ENCODE measurements at places on chromosomes 4 and X.

DNA sequence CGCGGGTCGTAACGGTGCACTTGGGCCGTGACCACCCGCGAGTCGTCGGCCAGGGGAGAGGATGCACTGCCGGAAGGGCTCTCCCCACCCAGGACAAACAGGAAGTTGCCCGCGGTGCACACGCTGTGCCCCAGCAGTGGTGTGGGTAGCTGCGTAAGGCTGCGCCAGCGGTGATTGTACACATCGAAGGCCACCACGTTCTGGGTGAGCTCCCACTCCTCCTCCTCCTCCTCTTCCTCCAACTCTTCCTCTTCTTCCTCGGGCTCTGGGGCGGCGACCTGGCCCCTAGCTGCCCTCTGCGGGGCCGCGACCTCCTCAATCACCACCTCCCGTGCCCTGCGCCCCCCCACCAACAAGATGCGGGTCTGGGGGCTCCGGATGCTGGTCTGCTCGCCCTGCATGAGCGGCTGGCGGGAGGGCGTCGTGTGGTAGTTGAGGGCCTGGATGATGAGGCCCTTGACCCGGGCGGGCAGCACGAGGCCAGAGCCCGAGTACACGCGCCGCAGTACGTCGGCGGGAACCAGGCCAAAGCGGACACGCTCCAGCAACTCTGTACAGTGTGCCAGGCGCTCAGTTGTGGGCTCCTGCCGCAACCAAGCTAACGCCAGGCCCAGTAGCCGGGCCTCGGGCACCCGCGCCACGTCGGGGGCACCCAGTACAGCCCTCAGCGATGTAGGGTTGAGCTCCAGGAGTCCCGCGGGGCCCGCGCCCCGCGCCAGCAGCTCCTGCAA lies 1.4 kb downstream of the KLHL34 start:
- DNase-seq: no peak

DNA sequence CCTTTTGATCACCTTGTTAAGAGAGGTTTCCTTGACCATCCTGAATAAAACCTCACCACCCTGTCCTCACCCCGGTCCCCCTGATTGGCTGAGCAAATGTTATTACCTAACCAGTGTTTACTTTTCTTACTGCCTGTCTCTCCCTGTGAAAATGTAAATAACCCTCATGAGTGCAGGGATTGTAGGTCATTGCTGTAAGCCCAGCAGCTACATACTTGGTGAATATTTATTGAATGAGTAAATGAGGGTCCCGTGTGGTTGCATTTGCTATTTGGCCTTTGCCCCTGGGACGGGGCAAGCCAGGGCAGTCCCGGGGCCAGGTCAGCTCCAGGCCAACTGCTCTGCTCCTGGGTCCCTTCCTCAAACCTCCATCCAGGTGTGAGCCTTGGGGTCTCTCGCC lies 55.5 kb upstream of the CLCN4 start:
- DNase-seq: no peak

DNA sequence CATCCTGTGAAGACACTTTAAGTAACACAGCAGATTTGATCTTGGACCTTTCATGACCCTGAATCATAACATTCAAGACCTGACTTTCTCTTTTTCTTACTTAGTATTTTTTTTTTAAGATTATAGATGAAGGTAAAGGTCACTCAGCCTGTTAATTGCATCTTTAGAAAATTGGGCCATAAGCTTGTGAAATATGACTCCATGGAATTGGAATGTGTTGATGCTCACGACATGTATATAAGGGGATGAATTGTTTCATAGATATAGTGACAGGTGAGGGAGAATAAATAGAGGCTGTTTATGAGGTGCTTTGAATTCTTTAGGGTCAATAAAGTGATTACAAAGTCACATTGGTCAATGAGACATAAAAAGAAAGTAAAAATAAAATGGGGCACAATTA lies 27.7 kb upstream of the HS3ST1 start:
- DNase-seq: no peak

GRCh38 chr4:17322514-17322913 lies 189.4 kb downstream of the QDPR start:
- DNase-seq: no peak

GRCh38 chr4:77146186-77147078 lies 10.6 kb upstream of the CCNG2 start:
- DNase-seq: no peak

- DNase-seq: no peak
Observed at GRCh38 chr4:20126906-20127305, 124.8 kb upstream of the SLIT2 start.

- DNase-seq: no peak
Observed at GRCh38 chrX:35101901-35102300, 159.3 kb downstream of the FAM47B start.

DNA sequence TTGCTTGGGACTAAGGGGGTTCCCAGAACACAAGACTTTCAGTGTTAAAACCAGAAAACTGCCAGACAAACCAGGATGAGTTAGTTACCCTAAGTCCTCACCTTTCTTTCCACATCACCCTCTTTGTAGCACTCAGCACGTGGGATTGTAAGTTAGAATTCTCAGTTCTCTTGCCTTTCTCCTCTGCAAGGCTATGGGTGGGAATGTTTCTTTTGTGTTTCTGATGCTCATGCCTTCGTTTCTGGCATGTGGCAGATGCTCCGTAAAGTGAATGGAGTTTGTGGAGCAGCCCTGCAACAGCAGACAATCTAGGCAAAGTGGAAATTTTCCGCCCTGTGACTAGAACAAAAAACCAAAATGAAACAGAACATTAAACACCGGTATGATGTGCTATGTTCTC lies 64.7 kb upstream of the SPP1 start:
- DNase-seq: no peak

DNA sequence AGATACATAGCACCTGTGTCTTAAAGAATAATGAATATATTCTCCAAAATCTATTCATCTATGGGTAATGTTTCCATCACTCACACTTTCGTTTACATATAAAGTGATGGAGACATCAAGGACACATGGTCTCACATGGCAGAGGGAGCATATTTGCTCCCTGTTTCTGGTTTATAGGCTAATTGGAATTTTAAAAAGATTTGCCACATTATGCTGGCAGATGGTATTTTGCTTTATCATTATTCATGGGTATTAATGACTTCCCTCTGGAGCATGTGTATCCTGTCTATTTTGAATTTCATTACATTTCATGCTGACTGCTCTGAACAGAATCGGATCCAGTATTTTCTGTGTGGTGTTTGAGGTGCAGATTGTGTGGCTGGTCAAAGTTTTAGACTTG lies 79.0 kb downstream of the PDGFRA start:
- DNase-seq: no peak

DNA sequence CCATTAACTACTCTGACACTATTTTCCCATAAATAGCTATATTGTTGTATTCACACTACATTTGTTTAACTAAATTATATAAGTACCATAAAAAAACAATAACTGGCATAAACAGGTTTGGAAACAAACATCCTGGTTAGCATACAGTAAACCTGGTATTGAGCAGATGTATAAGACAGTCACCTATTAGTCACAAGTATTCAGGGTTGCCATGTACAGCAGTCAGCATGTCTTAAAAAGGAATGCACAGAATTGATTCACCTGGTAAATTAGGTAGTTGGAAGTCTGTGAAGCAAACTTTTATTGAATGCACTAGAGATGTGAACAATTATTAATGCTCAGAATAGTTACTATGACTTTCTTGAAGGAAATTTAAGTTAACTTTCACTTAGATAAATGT lies 137.9 kb downstream of the FAM13A start:
- DNase-seq: no peak
